Mesenteric fat pad (tissue), 1 donor: ENCODE measurements at places on chromosomes 7 and 10. TPM values are rescaled to one million over a fixed set of nuclear protein-coding genes. Genes with fewer than 3 reads are reported as not detected.

- no peak for DNase-seq
Measured at GRCh38 chr7:21984042-21984441, 38.3 kb upstream of the CDCA7L start.

- DNase-seq, result no peak
Measured at GRCh38 chr10:69362471-69362954, 54.2 kb downstream of the TACR2 start.

DNA sequence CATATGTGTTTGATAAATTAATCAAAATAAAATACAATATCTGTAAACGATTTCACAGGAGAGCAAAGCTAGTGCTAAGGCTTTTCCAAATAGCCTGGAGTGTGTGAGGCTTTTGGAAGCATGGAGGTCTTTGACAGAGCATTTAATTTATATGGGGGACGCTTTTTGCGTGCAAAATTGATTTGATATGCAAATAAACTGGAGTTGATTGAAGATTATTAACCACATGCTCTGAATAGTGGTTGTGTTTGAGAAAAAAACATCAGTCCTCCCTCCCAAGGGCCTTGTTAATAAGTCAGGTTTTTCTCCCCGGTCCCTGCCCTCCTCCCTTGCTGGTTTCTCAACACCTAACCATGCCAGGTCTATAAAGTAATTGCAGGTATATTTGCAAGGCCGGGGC is 85.1 kb upstream of the FGFR2 start:
- DNase-seq, result no peak

DNA sequence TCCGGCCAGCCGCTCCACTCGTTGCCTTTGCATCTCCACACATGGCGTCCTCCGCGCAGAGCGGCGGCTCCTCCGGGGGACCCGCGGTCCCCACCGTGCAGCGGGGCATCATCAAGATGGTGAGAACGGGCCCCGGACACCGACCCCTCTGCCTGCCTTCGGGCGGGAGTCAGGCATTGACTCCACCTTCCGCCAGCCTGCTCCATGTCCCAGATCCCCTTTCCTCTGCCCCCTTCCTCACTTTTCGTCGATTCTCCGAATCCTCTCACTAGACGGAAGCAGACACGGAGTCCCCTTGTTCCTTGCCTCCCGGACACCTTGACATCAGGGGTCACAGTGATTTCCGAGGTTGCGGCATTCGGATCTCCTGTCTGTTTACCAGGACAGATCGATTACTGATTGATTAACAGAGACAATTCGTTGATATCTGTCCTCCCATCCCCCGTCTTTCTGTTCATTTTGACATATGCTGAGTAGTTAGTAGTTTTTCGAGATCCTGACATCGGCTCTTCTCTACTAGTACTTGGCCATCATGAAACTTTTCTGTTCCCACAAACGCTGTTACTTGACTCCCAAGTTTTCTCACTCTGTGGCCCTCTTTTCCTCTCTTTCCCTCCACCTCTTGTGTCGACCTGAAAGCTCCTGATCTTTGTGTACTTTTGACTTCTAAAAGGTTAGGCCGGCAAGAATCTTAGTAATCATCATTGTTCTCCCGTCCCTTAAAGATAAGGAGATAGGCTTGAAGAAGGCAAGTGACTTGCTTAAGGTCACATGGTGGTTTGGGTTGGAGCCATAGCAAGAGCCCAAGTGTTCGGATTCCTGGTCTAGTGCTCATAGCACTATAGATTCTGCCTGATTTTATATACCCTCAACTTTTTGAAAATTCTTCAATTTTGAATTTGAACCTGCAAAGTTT is 597 bp downstream of the SND1 start:
- no peak for DNase-seq

GRCh38 chr10:129511758-129512157 is 44.7 kb downstream of the MGMT start:
- no peak for DNase-seq

DNA sequence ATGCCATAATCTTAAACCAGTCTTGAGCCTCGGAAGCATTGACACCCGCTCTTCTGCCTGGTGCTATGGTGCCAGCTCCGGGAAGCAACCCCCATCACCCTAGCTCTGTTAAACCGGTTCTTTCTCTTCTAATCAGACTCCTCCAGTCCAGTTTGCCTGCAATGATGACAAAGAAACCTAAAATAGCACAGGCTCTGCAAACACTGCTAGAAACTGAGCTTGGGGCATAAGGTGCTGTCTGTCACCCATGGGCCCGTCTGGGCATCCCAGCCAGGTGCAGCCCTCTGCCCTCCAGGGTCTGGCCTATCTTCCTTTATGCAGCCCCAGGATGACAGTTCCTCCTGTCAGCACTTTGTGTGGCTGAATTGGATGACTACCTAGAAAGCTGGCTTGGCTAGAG is 14.2 kb upstream of the CAMK2G start:
- no peak for DNase-seq

DNA sequence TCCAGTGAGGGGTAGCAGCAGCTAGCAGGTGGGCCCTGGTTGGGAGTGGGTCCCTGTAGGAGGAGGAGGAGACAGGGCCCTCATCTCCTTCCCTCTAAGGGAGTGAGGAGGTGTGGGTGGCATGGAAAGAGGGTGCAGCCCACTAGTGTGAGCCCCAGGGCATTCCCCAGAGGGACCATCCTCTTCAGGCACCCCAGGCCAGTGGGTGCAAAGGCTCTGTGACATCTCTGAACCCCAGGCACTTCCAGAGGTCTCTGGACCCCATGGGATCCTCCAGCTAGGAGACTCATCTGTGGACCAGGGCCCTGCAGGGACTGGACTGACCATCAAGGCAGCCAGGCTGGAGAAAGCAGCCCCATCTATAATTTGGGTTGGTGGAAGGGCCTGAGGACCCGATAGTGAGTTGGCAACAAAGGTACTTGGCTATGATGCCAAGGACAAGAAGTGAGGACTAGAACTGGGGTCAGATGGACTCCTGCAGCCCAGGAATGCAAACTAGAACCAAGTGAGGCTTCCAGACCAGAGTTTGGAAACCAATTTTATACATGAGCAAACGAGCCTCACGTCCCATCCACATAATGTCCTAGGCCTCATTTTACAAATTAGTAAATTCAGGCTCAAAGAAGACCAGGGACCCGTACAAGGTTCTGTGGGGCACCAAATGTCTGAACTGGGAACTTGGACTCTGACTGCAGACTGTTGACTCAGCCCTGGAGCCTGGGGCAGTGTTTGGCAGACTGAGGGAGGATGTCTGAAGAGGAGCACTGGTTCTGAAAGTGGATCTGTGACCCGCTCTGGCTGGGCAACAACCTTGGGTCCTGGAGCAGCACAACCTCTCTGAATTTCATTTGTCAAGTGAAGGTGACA is 1.4 kb upstream of the VSTM4 start:
- DNase-seq, result peak; percentile 51

- DNase-seq, result no peak
Measured at GRCh38 chr7:94250987-94251386, 143.7 kb upstream of the COL1A2 start.

- no peak for DNase-seq
Measured at GRCh38 chr7:158498443-158499081, 89.1 kb downstream of the PTPRN2 start.

Gene COBL
- 9.2 TPM for total RNA-seq

Gene CUBN
- total RNA-seq, result 3.5 TPM

Gene TRIM73
- total RNA-seq, result 5.4 TPM
